Effector memory CD4-positive, alpha-beta T cell (primary cell): ENCODE measurements at places on chromosomes 5 and 9.

DNA sequence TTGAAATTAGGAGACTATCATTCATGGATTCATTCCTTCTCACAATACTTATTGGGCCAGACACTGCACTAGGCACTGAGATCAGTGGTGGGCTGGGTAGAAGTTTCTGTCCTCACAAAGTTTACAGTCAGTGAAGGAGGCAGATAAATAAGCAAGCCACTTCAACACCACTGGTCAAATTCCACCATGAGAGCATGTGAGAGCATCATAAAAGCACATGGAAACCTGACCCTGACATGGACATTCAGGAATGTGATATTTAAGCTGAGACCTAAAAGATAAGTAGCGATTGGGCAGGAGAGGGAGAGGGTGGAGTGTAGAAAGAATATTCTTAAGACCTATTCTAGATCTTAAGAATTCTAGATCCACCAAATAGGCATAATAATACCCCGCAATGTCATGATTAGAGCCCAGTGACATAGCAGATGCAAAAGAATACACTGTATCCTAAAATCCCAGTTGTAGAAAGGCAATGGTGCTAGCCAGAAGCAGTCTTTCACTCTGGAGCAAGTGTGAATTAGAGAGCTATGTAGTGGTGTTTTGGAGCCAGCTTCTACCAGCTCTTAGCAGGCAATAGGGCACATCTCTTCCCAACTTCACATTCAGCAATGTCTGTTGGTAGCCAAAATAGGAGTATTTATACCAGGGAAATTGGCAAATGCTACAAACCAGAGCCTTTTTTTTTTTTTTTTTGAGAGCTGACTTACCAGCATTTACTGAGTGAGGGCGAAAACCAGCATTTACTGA lies 46.4 kb downstream of the SH3RF2 start:
- DNase-seq, result no peak

DNA sequence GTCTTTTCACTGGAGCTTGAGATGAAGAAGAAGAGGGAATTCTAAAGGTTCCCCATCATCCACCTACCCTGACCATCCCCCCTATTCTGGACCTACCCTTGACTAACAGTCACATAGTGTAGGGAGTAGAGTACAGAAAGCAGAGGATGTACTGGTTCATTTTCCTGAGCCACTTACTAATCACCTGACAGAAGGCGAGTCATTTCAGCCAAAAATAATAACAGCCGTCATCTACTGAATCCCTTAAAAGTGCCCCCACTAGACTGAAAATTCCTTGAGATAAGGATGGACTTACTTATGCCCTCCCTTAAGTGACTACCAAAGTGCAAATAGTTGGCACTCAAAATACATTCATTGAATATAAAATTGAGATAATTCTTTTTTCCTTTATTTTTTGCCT lies 112.2 kb downstream of the FOXD1 start:
- DNase-seq, result no peak

DNA sequence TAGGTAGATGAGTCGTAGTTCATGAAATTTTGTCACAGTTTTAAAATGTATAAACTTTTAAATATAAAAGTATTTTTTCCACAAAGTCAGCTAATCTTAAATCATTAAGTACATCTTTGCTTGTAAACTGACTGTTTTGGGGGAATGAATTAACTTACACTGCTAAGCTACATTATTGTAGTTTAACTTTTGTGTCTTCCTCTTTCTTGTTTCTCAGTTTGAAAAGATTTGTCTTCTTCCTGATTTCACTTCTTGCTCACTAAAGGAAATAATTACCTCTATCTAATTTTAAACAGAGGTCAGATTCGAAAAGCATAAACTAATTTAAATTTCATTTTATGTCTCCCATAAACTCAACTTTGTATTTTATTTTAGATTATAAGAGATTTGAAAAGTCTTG lies 5.7 kb downstream of the NIPSNAP3B start:
- no peak for DNase-seq

- no peak for DNase-seq
These were observed 11.2 kb downstream of the ADAMTSL2 start for GRCh38 chr9:133545494-133546286.

GRCh38 chr5:7991125-7991821 lies 122.3 kb downstream of the MTRR start:
- no peak for DNase-seq

- DNase-seq, result peak; percentile 27
These were observed 28.4 kb downstream of the ZFP62 start for GRCh38 chr5:180832638-180833068.

GRCh38 chr9:129064499-129064908 lies 16.4 kb upstream of the DOLPP1 start:
- DNase-seq, result no peak

DNA sequence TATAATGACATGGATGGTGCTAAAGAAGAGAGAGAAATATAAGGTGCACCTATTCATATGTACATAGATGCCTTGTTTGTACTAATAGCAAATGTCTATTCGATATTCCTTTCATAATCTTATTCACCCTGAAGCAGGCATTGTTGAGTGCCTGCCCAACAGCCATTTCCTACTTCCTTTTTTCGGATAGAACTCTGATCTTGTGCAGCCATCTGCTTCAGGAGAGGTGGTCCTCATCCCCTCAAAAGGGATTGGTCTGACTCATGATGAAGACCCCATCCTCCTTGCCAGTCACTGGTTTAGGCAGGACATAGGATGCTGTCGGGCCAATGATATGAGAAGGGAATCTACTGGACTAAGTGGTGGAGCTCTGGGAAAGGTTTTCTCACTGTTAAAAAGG lies 8.4 kb upstream of the RANBP3L start:
- no peak for DNase-seq

GRCh38 chr5:132209131-132209530 lies 18.5 kb downstream of the P4HA2 start:
- no peak for DNase-seq

DNA sequence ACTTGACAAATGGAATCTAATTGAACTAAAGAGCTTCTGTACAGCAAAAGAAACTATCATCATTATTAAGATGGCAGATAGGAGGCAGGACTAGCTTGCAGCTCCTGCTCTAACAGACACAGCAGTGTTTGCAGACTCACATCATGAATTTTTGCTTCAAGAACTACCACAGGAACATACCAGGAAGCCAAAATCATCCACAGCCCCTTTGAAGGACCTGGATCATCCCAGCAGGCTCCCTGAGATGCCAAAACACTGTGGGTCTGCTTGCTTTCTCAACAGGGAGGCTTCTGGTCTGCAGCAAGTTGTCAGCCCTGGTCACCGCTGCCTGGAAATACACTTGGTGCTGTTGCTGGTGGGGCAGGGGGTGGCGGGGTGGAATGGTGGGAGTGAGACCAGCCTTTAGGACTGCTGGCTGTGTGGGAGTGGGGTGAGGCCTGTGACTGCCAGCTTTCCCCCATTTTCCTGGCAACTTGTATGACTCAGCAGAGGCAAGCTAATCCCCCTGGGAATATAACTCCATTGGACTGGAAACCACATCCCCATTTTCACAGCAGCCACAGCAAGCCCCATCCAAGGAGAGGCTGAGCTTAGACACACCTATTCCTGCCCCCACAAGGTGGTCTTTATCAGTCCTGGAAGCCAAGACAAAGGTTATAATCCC lies 533.8 kb upstream of the CYLC2 start:
- DNase-seq, result no peak

GRCh38 chr9:7223981-7224380 lies 466.2 kb downstream of the KDM4C start:
- no peak for DNase-seq

DNA sequence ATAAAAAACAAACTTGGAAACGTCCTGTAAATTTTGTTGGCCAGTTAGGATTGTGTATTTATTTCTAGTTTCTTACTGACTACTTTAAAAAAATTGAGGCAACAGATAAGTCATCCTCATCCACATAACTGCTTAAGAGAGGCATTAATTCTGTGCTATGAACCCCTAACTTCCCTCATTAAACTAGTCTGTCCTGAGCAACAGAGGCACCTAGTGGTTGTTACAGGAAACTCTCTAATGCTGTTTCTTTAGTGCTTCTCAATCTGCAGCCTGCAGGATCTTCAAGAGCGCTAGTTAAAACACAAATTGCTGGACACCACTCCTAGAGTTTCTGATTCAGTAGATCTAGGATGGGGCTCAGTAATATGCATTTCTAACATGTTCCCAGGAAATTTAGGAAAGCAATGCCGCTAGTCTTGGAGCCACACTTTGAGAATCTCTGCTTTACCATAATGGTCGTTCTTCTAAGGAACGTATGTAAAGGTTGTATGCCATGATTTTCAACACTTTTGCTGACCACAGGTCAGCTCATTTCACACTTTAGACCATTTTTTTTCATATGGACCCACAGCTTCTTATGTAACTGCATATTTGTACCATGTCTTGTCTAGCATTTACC lies 410.1 kb upstream of the SMARCA2 start:
- DNase-seq, result no peak

GRCh38 chr9:136395020-136395340 lies 5.0 kb downstream of the SNAPC4 start:
- DNase-seq, result no peak

- no peak for DNase-seq
These were observed 402.0 kb downstream of the MLLT3 start for GRCh38 chr9:20220286-20220685.

GRCh38 chr5:178561746-178562264 lies 28.4 kb downstream of the COL23A1 start:
- DNase-seq, result no peak

DNA sequence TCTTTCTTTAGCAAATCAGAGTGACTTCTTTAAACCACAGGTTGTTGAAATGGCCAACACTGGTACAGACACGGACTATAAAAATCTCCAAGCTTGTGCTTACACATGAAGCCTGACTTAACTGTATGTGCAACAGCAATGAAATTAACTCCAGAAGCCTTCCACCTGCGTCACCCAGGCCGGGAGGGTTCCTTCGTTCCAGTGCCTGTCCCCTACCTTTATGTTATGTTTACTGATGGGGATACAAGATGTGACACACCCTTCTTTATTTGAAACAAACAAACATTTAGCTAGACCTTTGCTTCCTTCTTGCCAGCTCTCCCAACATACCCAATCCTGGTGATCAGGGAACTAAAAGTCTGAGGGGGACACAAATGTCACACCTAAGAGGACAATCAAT lies 66.0 kb downstream of the GOLPH3 start:
- DNase-seq, result no peak

DNA sequence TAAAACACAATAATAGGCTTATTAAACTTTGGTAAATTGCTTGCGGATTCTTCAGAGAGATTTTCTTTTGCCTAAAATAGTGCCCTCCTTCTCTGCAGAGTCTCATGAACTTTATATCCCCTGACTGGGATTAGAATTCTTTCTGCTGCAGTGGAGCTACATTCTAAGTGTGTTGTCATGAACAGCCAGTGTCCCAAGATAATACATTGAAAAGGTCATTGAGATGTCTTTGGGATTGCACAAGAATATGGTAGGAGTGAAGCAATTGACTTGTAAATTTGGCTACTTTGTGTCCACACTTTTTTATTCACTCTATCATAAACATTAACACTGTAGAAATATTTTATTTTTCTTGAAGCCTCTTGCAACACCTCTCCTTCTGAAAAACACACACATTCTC lies 604.5 kb downstream of the GABRG2 start:
- DNase-seq, result no peak

DNA sequence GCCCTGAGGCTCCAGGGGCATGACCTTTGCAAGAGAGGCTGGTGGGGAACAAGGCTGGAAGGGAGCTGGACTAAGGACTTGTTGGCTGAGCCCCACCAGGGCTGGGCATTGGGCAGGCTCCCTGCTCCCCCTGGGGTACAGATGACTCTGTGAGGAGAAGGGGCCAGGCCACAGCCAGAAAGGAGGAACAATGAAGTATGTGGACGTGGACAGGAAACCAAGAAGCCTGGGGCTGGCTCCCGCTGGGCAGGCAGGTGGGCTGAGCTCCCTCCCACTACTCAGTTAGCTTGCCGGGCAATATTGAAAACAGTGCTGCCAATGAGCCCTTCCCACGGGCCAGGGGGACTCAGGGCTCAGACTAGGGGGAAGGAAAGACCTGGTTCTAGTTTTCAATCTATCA lies 66.1 kb upstream of the SPTLC1 start:
- DNase-seq, result no peak

DNA sequence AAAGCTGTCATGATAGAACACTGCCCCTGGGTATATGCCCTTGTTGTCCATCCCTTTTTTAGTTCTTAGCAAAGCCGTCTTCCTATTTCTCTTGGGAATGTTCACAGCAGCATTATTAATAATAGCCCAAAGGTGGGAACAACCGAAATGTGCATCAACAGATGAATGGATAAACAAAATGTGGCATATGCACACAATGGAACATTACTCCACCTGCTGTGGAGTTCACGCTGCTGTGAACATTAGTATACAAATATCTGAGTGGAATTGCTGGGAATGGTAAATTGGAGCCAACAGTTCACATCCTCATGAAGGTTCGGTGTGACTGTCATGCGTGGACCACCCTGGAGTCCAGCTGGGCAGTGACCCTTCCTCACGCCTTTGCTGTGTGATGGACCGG lies 36.5 kb upstream of the NUTM2G start:
- DNase-seq, result no peak

- no peak for DNase-seq
These were observed 117.5 kb upstream of the ZNF366 start for GRCh38 chr5:72624641-72625236.

DNA sequence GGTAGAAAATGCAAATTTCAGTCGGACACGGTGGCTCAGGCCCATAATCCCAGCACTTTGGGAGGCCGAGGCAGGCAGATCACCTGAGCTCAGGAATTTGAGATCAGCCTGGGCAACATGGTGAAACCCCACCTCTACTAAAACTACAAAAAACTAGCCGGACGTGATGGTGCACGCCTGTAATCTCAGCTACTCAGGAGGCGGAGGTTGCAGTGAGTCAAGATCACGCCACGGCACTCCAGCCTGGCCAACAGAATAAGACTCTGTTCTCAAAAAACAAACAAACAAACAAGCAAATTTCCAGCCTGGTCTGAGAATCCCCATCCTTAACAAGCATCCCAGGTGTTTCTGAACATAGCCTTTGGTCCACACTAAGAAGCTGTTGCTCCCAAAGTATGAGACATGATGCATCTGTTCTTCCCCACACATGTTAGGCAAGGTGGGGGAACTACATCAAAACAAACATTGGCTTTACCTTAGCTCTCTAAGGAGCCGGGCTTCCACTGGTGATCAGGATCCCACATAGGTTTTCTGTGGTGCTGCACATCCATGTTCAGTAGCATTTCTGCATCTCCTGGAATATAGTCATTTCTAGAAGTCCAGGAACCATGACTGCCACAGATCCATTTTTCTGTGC lies 92.5 kb upstream of the DMRT1 start:
- DNase-seq, result no peak

GRCh38 chr5:125575891-125576505 lies 829.6 kb upstream of the ZNF608 start:
- DNase-seq, result no peak

DNA sequence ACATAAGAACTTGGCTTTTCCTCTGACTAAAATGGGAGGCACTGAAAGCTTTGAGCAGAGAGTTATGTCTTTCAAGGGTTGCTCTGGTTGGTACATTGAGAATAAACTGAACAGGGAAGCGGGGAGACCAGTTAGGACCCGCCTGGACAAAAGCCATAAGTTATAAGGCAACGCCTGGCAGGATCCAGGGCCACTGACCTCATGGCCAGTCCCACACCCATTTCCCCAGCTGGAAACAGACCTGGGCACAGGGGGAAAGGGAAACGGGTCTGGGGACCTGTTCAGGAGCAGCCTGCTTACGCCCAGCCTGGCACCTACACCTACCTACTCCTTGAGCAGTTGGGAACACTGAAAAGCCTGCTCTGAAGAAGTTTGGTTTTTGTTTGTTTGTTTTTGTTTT lies 1.3 kb downstream of the SPINK4 start:
- no peak for DNase-seq
